ENCODE measurements at places on chromosomes 3 and 15.

DNA sequence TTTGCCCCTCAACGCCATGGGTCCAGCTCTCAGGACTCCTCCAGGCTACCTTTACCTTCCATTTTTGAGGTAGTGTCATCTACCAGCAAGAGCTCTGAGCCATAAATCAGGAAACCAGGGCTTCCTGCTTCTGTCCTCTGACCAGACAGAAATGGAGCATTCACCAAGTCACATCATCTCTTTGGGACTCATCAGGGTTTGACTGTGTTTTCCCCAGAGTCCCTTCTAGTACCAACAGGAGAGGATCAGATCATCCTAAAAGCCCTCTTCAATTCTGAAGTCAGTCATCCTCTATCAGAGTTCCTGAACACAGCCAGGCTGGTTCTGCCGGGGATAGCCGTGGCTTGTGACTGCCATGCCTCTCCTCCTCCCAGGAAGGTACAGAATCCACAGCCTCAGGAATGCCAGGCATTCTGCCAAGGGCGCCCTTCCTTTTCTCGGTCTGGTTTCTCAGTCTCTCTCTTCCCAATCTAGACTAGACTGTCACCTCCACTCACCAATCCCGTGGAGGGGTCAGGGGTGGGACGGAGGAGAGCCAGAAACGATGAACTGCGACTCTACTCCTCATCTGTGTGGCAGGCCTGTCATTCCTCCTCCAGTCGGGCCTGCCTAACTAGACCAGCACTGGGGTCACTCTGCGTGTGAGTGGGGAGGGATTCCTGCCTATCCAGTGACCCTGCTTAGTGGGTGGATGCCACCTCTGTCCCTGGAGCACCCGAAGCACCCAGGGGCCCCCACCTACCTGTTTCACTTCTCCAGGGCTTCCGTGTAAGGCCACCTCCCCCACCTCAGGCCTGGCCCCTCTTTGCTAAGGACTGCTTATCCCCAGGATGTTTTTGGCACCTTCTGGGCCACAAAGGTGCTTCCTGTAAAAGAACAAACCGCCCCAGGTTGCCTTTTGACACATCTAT lies 30.9 kb downstream of the CCNL1 start:
- DNase-seq: no peak

DNA sequence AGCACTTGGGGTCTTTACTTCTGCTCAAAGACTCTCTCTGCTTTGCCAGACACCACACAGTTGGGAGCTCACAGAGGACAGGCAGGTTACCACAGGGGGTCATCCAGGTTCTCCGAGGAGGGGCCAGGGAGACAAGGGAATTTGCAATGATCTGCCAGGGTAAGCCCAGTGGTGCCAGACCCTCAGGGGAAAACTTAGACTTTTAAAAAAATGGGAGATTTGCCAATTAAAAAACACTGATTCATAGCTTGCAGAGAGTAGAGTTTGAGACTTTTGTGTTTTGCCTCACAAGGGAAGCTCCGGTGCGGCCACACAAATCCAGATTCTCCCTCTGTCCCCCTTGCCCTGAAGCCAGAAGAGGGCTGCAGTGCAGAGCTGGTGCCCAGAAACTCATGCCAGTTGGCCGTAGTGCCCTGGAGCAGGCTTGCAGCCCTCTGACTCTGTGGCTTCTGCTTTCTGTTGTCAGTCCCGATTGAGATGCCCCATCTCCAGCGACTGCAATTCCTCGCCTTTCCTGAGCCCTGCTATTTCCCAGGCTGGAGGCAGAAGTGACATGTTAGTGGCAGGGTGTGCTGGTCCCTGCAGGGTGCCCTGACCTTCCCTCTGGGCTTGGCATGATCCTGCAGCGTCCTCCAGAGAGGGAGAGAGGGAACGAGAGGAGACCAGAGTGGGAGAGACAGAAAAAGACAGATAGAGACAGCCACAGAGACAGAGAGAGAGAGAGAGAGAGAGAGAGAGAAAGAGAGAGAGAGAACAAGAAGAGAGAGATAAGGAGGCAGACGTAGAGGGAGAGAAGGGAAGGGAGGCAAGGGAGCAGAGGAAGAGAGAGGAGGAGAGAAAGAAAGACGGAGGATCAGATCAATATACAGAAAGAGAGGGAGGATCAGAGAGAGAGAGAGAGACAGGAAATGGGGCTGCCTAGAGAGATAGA lies 46.0 kb downstream of the RHCG start:
- no peak for DNase-seq

GRCh38 chr15:98954411-98954810 lies 53.2 kb downstream of the PGPEP1L start:
- no peak for DNase-seq

DNA sequence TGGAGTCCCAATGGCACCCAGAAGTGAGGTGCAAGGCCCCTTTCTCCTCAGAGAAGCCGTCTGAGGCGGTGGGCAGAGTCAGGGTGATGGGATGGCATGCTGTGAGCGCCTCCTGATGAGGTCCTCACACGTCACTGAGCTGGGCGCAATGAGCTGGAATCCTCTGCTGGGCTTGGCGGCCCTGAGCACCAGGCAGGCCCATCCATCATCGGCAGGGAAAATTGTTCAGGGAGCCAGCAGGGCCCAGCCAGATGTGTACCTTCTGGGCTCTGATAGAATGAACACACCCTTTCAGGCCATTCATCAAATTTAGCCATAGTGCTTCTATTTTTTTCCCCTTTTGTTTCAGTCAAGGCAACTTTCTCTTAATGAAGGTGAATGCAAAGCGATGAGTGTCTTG lies 43.7 kb downstream of the FAM3D start:
- DNase-seq: no peak

DNA sequence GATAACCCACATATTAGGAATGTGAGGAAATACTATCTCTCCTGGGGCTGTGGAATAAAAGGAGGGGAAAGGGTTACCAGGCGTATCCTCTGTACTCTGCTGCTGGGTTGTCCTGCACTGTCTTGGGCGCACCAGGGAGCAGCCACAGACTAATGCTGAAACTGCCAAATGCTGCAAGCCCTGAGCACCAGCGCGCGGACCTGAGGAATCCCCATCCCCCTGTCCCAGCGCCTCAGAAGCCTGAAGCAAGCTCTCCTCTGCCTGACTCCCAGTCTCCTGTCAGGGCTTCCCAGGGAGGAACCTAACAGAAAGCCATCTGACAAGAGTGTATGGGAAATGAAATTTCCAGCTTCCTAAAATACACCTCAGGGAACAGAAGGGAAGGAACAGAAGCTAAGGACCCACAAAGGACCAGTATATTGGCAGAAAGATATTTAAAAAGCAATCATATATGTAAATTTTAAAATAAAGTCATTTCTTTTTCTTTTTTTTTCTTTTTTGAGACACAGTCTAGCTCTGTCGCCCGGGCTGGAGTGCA lies 158.3 kb upstream of the C2CD4B start:
- DNase-seq: no peak

DNA sequence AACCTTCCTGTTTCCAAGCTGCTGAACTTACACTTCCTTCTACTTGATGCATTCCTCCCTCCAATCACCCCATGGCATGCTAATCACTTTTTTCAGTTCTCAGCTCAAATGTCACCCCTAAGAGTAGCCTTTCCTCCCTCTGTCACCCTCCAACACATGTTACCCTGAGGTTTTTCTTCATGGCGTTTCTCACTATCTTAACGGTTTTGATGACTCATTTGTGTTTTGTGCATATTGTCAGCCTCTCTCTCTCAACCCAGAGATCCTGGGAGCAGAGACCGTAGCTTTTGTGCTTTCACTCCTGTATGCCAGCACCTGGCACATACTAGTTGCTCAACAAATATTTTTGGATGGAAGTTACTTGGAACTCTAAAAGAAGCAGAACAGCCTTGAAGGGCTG lies 24.5 kb downstream of the LRRC3B start:
- no peak for DNase-seq

DNA sequence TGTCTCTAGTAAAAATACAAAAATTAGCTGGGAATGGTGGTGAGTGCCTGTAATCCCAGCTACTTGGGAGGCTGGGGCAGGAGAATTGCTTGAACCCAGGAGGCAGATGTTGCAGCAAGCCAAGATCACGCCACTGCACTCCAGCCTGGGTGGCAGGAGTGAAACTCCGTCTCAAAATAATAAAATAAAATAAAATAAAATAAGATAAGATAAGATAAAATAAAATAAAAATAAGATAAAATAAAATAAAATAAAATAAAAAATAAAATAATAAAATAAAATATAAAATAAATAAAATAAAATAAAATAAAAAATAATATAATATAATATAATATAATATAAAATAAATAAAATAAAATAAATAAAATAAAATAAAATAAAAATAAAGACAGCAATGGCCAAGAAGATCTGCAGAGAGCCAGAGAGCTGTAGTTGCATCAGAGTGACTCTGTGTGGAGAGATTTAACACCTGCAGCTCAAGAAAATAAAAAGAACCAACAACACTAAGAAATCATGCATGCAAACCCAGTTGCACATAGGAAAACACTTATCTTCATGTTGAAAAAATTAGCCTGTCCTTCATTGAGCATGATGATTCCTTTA lies 25.9 kb downstream of the LIPH start:
- no peak for DNase-seq

DNA sequence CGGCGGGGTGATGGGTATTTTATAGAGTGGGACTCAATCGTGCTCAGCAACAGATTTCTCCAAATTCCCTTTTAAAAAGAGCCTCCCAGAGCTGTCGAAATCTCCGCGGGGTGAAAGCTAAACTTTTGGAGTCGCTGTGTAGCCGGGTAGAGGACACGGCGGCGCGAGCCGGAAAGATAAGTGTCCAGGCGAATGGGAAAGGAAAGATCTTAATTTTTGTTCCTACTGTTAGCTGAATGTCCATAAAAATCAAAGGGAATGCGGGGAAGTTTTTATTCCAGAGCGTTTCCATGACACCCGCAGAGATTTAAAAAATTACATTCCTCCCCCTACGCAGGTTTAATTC lies 9.1 kb downstream of the EOMES start:
- no peak for DNase-seq

DNA sequence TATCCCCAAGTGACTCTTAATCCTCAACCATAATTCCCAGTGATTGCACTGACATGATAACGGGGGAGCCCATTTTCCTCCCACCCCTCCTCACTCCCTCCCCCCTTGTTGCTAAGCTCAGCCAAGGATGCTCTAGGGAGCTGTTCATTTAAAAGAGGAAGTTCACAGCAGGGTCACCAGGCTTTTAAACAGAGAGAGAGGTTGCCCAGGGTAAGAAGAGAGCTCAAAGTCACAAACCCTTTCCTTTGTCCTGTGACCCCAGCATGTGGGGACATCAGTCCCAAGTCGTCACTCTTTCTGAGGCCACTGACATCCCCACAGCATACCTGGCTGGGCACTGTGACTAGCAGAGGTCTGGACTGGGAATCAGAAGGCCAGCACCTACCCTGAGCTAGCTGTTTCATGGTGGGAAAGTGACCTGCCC lies 144.1 kb downstream of the RORA start:
- no peak for DNase-seq

GRCh38 chr3:45762647-45763302 lies 33.6 kb downstream of the SLC6A20 start:
- DNase-seq: no peak

- DNase-seq: no peak
Measured at GRCh38 chr3:134287512-134287911, 36.9 kb upstream of the RYK start.
